ENCODE measurements at places on chromosomes 7 and 10. TPM values are rescaled to one million over a fixed set of nuclear protein-coding genes. Genes with fewer than 3 reads are reported as not detected.

The LAMB1 gene
- 358 TPM for total RNA-seq

- no peaks in the 10 kb centered on the region for H3K27me3 ChIP-seq
- H3K4me3 ChIP-seq = peak overlapping the region; percentile 78
- H3K4me1 ChIP-seq = peaks cover 63% of the 10 kb centered on the region
These were observed 1.4 kb downstream of the CHST3 start for GRCh38 chr10:71965623-71966022.

- H3K4me1 ChIP-seq = no peaks in the 10 kb centered on the region
- peak; percentile 41 for DNase-seq
- H3K27me3 ChIP-seq = no peaks in the 10 kb centered on the region
- no peak overlapping the region for H3K27ac ChIP-seq
These were observed 610.4 kb downstream of the IPMK start for GRCh38 chr10:57657164-57657765.

The AKR1C4 gene
- total RNA-seq = not detected

DNA sequence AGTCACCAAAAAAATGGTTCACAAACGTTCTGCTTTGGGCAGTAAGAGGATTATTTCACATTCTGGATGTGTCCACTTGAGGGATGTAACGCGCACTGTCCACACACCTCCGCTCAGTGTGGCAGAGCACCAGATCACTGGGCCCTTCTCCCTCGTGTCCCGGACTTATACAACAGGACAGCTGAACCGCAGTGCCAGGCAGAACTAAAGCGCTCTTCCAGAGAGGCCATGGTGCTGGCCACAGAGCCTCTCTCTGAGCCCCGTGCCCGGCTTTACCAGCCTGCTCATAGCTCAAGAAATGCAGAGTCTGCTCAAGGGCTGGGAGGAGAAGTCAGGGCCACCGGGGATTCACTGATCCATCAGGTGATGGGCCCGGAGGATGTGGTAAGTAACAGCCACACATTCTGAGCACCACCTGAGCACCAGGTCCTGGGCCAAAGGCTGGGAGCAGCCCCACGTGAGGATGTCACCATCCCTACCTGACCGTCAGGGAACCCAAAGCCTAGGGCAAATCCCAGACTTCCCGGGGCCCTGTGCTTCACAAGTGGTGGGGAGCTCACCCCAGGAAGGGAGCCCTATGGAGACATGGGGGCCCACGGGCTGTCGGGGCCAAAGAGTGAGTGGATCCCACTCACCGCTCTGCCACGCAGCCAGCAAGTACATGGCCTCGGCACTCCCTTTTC is 74.9 kb downstream of the FAM53B start:
- peaks cover 75% of the 10 kb centered on the region for H3K4me1 ChIP-seq
- no peaks in the 10 kb centered on the region for H3K36me3 ChIP-seq
- peak overlapping the region; percentile 95 for H3K27ac ChIP-seq
- H3K27me3 ChIP-seq = no peaks in the 10 kb centered on the region

- DNase-seq = no peak
- no peak overlapping the region for H3K4me3 ChIP-seq
- no peak overlapping the region for H3K27ac ChIP-seq
- no peaks in the 10 kb centered on the region for H3K27me3 ChIP-seq
These were observed 26.8 kb upstream of the ITPRID1 start for GRCh38 chr7:31487071-31487470.

The MRC1 gene
- 49.2 TPM for total RNA-seq

DNA sequence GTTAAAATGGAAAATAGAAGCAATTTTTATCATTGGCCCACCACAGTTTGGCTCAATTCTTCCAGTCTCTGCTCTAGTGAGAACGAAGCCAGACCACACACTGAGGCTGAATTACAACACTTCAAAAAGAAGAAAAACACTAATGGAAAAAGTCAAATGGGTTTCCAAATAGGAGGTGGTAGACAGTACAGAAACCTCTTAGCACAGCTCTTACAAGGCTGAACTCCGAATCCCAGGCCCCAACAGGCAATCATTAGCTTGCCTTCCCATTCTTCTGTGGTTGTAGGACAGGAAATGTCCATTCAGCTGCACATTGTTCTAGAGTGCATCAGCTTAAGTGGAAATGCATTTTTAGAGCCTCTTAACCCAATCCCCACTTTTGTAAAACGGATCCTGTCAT is 115.1 kb upstream of the MEOX2 start:
- no peaks in the 10 kb centered on the region for H3K36me3 ChIP-seq
- DNase-seq = peak; percentile 54
- no peaks in the 10 kb centered on the region for H3K27me3 ChIP-seq
- no peak overlapping the region for H3K4me3 ChIP-seq
- H3K4me1 ChIP-seq = no peaks in the 10 kb centered on the region
- no peak overlapping the region for H3K27ac ChIP-seq

GRCh38 chr7:144738708-144739314 is 97.0 kb downstream of the TPK1 start:
- H3K27me3 ChIP-seq = no peaks in the 10 kb centered on the region
- no peak for DNase-seq
- no peaks in the 10 kb centered on the region for H3K4me1 ChIP-seq
- no peak overlapping the region for H3K27ac ChIP-seq

The FAM25A gene
- not detected for total RNA-seq

The ASIC3 gene
- total RNA-seq = 2.5 TPM

DNA sequence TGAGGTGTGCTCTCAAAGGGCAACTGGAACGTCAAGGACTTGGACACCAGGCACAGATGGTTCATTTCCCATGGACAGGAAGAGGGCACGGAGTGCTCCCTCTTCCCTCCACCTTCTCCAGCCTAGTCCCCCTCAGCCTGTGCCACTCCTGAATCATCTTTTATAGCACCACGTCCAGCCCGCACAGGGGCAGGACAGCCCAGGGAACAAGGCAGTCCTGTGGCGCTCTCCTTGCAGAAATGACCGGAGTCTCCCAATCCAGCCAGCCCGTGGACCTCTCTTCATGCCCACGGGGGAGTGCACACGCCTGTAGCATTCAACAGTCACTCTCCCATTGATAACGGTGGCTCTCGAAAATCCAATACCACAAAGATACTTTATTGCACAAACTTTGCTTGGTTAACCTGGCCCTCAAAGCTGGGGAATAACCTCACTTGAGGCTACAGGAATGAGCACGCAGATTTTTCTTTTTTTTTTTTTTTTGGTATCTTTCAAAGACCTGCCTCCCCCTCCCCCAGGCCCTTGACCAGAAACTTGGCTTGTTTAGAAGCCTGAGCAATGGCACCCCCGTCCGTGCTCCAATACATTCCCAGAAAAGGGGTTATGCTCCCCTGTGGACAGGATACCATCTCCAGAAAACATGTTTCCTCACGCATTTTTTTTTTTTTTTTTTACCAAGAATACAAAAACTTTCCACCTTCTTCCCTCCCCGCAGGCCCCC is 733 bp downstream of the PRKCQ start:
- H3K27me3 ChIP-seq = peaks cover 25% of the 10 kb centered on the region
- no peaks in the 10 kb centered on the region for H3K4me1 ChIP-seq
- H3K4me3 ChIP-seq = peak overlapping the region; percentile 27
- no peak overlapping the region for H3K27ac ChIP-seq

The RPEL1 gene
- not detected for total RNA-seq

The FLNC gene
- total RNA-seq = 5.5 TPM

GRCh38 chr10:30459283-30459682 is 25.3 kb downstream of the MAP3K8 start:
- peaks cover 54% of the 10 kb centered on the region for H3K36me3 ChIP-seq
- peak overlapping the region; percentile 91 for H3K27ac ChIP-seq
- H3K4me1 ChIP-seq = peaks cover 27% of the 10 kb centered on the region
- H3K4me3 ChIP-seq = no peak overlapping the region

DNA sequence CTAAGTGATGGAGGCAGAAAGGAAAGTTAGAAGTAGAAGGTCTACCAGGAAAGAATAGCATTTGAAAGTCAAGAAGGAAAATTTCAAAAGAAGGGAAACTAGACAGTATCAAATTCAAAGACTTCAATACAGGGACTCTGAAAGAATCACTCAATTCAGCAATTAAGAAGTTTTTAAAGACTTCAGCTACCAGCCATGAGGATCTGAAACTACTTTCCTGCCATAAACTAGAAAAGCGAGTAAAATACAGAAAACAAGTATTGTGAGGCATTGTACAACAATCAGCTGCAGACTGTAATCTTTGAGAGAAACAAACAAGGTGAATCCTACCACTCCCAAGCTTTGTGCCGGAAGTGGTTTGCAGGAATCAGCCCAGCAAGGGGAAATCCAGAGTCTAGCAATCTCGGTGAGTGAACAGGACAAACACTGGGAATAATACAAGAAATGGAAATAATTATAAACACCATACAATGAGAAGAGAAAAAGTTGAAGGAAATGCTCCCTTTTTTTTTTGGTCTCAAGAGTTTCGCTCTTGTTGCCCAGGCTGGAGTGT is 62.4 kb downstream of the ARHGAP12 start:
- no peak overlapping the region for H3K4me3 ChIP-seq
- H3K27me3 ChIP-seq = no peaks in the 10 kb centered on the region
- peaks cover 49% of the 10 kb centered on the region for H3K4me1 ChIP-seq
- no peaks in the 10 kb centered on the region for H3K36me3 ChIP-seq
- DNase-seq = no peak
- no peak overlapping the region for H3K27ac ChIP-seq

DNA sequence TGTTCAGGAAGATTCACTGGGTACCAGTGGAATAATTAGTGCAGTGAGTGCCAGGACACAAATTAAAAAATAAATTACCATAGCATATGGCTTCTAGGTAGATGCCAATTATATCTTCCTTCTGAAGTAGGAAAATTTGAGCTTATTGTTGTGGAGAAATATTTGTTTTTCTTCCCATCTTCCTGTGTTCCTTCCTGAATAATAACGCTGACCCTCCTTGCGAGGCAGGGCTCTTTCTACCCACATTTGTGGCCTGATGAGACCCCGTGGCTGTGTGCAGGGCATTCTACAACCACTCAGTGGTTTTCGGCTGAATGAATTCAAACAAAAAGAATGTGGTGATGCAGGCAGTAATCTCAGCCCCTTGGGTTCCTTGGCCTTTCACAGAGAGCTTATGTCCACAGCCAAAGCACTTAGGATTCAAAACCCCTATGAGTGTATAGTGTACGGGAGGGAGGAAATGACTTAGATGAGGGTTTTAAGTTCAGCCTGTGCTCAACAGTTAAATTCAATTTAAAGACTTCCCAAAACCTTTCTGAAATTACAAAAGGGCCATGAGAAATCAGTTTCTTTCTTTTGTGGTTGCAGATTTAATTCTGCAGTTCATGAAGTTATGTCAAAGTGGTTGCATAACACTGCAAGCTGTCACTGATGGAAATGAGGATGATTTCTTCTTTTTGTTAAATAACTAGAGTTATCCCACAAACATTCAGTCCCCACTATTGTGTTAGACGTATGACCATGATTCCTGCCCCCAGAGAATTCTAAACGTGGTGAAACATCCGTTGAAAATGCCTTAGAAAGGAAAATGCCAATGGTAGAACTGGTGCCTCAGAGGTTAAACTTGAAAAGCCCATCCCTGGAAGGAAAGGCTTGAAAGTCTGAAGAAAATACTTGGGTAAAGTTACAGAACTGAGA is 255.3 kb downstream of the FZD1 start:
- H3K4me3 ChIP-seq = no peak overlapping the region
- DNase-seq = no peak
- H3K4me1 ChIP-seq = no peaks in the 10 kb centered on the region
- H3K36me3 ChIP-seq = no peaks in the 10 kb centered on the region

GRCh38 chr10:6866757-6867156 is 286.7 kb upstream of the PRKCQ start:
- no peaks in the 10 kb centered on the region for H3K36me3 ChIP-seq
- no peaks in the 10 kb centered on the region for H3K4me1 ChIP-seq
- no peaks in the 10 kb centered on the region for H3K27me3 ChIP-seq
- H3K27ac ChIP-seq = no peak overlapping the region
